ENCODE measurements at places on chromosomes 12 and 14.

- no peak for DNase-seq
These were observed 334.6 kb upstream of the FKBP4 start for GRCh38 chr12:2460051-2460670.

DNA sequence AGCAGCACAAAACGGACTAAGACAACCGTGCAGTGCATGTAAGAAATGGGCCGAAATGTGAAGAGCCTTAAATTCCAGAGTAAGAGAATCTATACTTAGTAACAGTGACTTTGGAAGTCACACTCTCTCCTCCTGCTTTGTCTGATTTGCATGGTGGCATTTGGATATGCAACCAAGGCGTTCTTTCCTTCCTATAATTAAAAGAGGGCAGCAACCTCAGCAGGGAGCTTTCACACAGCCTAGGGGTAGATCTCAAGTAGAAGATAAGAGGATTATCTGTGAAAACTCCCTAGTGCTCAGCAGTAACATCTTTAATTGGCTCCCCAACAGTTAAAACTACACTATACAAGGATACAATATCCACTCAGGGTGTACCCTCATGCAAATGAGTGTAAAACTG lies 16.5 kb downstream of the GMFB start:
- DNase-seq: no peak

- no peak for DNase-seq
These were observed 115.9 kb downstream of the GPHN start for GRCh38 chr14:66623838-66624237.

- no peak for DNase-seq
These were observed 31.1 kb downstream of the CCDC177 start for GRCh38 chr14:69543341-69544115.

DNA sequence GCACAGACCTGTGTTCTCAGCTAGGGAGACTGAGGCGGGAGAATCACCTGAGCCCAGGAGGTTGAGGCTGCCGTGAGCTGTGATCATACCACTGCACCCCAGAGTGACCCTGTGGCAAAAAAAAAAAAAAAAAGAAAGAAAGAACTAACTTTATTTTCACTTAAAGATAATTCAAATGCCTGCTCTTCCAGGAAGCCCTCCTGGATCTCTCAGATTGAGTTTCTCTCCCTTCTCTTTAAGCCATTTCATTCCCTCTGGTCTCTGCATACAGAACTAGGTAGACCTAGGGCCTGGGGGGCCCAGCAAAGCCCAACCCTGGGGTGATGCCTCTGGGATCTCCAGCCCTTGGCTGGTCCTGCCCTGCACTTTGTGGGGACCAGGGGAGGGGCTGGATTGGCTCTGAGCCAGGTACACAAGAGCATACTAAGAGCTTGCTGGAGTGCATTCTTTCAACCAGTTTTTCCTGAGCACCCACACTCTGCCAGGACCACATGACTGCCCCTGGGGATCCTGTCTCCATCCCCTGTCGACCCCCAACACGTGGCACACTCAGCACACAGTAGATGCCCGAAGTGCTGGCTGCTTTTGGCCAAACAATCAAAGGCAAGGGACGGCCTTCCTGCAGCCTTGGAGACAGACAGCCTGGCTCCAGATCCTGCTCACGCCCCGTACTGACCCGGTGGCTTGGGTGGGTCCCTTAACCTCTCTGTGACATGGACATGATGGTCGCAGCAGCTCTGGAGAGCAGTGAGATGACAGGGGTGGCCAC lies 52.7 kb downstream of the CYP46A1 start:
- no peak for DNase-seq

- no peak for DNase-seq
These were observed 8.5 kb downstream of the CFAP54 start for GRCh38 chr12:96497855-96498254.

- no peak for DNase-seq
These were observed 215.6 kb downstream of the TTC8 start for GRCh38 chr14:89040080-89040459.

DNA sequence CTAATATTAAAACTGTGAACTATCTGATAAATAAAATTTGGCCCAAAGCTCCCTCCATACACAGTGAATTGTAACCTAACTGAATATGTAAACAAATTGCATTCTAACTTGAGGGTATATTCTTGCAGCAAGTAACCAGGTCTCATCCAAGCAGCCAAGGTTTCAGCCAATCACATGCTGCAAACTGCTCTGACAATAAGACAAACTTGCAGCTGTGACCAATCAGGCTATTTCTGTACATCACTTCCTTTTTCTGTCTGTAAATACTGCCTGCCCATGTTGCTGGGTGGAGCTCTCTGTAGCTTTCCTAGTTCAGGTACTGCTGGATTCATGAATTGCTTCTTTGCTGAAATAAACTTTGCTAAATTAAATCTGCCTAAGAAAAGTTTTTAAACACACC lies 499.0 kb downstream of the GALC start:
- DNase-seq: no peak

DNA sequence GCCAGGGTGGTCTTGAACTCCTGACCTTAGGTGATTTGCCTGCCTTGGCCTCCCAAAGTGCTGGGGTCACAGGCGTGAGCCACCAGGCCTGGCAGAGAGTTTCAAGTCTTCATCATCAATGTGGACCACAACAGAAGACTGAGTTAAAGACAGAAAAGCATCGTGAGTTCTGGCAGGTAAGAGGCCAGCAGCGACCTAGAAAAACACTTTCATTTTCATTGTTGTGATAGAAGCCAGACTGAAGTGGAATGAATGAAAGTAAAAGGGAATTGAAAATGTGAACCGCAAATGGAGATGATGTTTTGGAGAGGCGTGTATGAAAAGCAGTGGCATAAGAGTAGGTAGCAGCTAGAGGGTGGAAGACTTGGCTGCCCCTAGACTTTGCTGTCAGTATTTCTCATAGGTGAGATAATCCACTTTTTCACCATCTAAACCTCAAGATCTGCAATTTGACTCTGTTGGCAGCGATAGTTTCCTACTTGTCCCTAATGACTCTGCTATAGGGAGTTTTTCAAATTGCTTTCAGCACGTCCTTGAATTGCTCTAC lies 47.1 kb upstream of the PLEKHA5 start:
- DNase-seq: no peak

DNA sequence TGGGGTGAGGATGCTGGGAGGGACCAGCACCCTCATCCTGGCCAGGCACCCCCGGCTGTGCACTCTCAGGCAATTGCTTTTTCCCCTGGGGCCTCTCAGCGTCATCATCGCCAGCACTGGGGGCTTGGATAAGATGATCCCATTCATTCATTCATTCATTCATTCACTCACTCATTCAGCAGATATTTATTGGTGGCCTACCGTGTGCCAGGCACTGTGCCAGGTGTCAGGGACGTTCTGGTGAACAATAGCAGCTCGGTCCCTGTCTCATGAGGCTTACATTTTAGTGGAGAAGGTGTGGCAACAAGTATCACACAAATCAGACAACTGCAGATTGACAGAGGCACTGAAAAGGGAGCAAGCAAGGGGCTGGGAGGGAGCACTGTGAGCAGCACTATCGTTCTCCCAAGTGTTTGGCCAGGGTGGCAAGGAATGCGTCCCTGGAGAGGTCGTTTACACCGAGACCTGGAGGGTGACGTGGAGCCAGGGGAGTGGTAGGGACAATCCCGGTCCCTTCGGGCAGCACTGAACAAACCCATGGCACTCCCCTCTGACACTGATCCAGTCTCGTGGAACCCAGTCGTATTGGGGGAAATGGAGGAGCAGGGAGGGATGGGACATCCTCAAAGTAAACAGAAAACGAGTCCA lies 124.1 kb downstream of the PAPOLA start:
- DNase-seq: no peak

DNA sequence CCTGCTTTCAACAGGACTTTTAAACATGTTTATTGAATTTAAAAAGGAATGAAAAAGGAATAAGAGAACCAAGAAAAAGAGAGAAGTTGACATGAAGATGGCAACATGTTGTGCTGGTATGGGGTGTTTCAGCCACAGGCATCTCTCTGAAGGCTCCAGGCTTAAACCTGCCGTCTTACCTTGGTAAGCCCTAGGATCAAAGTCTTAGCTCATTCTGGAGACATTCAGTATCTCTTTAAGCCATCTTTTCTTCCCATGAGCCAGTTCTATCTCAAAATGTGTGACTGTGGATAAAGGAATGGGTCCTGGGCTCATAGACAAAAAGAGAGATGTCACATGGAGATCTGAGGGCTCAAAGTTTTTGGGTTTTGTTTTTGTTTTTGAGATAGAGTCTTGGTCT lies 1.6 kb upstream of the TFCP2 start:
- no peak for DNase-seq

- no peak for DNase-seq
These were observed 99.6 kb upstream of the HECTD1 start for GRCh38 chr14:31307198-31307597.

GRCh38 chr12:48017496-48017895 lies 13.2 kb upstream of the COL2A1 start:
- DNase-seq: no peak

GRCh38 chr14:90985601-90986242 lies 74.7 kb downstream of the RPS6KA5 start:
- DNase-seq: no peak

DNA sequence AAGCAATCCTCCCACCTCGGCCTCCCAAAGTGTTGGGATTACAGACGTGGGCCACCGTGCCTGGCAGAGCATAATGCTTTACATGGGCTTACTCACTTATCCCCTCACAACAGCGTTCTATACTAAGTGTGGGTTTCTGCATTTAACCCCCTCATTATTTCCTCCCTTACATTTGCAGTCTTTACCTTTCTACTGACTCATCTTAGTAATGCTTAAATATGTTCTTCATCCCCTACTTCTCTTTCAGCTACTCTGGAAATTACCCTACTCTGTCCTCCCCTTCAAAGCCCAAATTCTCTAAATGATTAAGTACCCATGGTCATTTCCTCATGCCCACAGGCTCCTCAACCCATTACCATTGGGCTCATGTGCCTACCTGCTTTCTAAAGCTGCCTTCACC lies 40.7 kb downstream of the NKX2-1 start:
- no peak for DNase-seq

DNA sequence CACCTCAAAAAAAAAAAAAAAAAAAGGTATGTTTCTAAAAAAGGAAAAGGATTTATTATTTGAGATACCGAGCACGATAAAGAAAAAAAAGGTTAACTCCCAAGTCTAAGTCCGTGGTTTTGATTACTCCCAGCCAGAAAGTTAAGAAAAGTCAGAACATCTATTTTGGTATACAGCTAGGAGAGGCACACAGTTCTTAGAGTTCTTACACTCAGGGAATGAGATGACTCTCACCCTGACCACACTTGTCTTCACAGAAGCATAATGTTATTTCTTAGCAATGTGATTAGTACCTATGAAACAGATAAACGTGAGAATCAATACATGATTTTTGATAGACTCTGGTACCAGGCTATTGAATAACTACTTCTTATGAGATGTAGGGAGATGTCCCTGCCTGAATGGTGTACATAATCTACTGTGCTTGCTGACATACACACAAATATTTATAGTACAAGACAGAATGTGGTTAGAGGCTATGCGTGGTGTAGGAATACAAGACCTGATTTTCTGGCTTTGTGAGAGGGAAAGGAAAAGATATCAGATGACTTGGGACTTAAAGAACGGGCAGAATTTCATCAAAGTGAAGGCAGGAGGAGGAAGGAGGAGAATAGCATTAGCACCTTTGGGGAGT lies 31.6 kb downstream of the LIMA1 start:
- DNase-seq: no peak

DNA sequence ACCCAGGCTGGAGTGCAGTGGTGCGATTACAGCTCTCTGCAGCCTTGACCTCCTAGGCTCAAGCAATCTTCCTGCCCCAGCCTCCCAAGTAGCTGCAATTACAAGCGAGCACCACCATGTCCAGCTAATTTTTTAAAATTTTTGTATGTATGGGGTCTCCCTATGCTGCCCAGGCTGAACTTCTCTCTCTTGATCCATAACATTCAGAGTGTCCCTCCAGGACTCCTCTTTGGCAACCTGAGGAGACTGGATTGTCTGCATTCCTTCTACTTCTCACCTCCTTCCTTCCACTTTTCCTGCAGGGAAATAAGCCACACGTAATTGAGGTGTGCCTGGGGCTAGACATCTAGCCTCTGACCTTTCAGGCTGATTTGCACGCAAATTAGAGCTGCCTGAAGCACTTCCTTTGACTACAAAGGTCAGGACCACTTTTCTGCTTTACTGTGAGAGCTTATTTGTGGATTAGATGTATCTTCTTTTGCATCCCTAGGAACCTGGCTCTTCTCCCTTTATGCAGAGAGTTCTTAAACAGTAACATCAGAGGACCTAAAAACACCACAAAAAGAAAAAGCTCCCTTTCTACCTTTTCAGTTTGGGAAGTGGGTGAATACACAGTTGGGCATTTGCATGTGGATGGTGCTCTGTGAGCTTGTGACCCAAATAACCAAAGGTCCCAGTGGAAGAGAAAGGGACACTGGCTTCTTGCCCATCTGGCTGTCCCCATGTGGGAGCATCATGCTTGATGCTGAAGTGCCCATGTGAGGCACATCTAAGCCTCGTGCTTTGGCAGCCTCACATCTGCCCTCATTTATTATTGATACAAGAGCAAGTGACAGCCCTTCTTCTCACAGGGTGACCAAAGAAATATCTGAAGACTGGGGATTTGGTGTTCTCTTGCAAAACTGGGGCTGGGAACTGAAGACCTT lies 33.5 kb downstream of the PYGL start:
- DNase-seq: no peak

GRCh38 chr14:35897616-35898111 lies 71.5 kb downstream of the BRMS1L start:
- DNase-seq: no peak

- DNase-seq: no peak
These were observed 58.9 kb downstream of the USP15 start for GRCh38 chr12:62319058-62319457.

DNA sequence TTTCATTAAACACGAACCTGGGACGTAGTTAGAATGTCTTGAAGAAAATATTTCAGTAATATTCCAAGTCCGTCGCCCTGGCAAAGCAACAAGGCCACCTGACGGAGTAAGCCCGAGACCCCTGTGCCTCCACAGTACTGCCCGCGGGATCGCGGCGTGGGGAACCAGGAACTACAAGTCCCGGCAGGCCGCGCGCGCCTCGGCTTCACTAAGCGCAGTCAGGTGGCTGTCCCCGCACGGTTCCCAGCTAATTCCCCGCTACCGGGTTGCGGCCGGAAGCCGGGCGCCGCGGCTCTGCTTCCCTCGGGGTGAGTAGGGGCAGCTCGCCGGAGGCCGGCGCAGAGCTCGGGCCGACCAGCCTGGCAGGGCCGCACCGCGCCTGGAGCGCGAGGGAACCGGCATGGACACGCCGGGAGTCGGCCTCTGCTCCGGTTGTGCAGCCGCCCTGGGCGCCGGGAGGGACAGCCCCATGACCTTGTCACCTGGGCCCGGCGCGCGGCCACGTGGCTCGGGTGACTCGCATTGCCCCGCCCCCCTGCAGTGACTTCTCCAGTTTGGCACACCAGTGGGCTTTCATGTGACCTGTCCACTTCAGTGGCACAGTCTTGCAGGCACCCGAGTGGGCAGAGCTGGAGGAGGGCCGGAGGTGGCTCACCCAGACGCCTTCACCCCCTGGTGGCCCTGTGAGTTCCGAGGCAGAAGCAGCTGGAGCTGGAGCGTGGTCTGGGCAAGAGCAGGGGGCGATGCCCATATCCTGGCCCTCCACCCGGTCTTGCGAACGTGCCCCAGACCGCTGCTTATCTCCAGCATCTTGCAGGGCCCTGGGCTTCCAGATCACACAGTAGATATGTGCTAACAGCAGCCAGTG lies at the start of gene ADCK1:
ADCK1 (plus strand) TSS at position 247 of the 868 bp plus-strand sequence. CDS start 18,870 bp downstream, outside the sequence.
- DNase-seq: peak; percentile 69
